Thymus (tissue), 14 donors: ENCODE measurements at places on chromosomes 1 and 21.

DNA sequence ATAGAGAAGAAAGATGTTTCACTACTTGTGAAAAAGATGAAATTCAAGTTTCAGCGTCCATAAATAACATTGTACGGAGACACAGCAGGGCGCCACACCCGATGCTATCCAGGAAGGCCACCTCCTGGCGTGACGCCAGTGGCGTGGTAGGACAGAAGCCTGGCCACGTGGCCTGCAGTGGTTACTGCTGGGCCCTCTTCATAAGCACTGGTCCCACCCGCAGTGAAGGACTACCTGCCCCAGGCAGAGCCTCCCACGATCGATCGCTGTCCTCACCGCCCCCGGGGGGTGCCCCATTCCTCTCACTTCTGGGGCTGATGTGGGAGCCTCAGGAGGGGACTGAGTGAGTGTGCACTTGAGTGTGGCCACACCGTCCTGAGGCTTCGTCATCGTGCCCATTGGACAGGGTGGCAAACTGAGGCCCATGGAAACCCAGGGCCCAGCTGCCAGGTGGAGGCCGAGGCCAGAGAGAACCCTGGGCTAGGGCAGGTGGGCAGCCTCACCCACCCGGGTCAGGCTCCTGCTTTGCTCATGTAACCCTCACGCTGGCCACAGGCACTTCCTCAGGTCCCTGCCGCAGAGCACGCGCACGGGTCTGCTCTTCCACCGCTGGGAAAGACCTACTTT is 11.7 kb upstream of the HES5 start:
- DNase-seq = no peak
- H3K4me3 ChIP-seq = no peak overlapping the region
- H3K27ac ChIP-seq = no peak overlapping the region
- peaks cover 34% of the 10 kb centered on the region for H3K4me1 ChIP-seq
- no peaks in the 10 kb centered on the region for H3K36me3 ChIP-seq

DNA sequence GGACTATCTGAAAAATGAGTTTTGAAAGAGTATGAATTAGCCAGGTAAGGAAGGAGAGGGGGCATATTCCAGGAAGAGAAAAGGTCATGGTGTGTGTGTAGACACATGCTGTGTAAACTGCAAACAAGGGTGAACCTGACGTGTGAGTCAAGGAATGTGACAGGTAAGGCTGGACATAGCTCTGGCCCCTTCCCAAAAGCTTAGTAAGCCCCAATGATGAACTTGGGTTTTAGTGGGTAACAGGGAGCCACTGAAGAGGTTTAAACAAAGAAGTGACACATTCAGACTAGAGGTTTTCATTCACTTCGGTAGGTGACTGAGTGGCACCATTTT is 36.7 kb downstream of the EGLN1 start:
- no peak overlapping the region for H3K27ac ChIP-seq
- no peaks in the 10 kb centered on the region for H3K27me3 ChIP-seq
- no peaks in the 10 kb centered on the region for H3K4me1 ChIP-seq
- no peak for DNase-seq
- H3K4me3 ChIP-seq = no peak overlapping the region

GRCh38 chr1:197857477-197857876 is 45.0 kb upstream of the C1orf53 start:
- H3K4me3 ChIP-seq = no peak overlapping the region
- no peak for DNase-seq
- H3K27me3 ChIP-seq = no peaks in the 10 kb centered on the region
- no peaks in the 10 kb centered on the region for H3K36me3 ChIP-seq
- H3K4me1 ChIP-seq = no peaks in the 10 kb centered on the region
- H3K27ac ChIP-seq = no peak overlapping the region

GRCh38 chr1:230516889-230517288 is 90.8 kb upstream of the PGBD5 start:
- no peak overlapping the region for H3K4me3 ChIP-seq
- no peaks in the 10 kb centered on the region for H3K27me3 ChIP-seq
- no peaks in the 10 kb centered on the region for H3K4me1 ChIP-seq
- no peaks in the 10 kb centered on the region for H3K36me3 ChIP-seq

DNA sequence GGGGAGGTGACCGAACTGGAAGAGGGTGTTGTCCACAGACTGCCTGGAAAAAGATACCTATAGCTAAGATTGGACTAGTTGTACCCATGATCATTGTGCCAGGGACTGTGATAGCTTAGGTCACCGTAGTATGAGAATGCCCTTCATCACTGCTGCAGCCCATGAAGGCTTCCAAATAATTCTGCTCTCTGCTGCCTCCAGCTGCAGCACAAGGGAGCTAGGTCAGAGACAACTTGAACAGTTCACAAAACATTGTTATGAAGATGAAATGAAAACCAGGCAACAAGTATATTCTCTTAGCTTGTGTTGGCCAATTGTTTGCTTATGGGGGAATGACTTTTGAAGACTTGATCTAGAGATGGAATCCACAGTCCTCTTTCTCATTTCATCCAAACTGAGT is 246.7 kb downstream of the MRPL39 start:
- no peak overlapping the region for H3K27ac ChIP-seq
- no peak for DNase-seq
- H3K4me1 ChIP-seq = no peaks in the 10 kb centered on the region
- H3K4me3 ChIP-seq = no peak overlapping the region
